Activated effector memory CD4-positive, alpha-beta T cell treated with anti-CD3 and anti-CD28 coated beads, Interleukin-2, amount 50 U/mL, for 16 hours (primary cell): ENCODE measurements at places on chromosomes 11 and 22.

DNA sequence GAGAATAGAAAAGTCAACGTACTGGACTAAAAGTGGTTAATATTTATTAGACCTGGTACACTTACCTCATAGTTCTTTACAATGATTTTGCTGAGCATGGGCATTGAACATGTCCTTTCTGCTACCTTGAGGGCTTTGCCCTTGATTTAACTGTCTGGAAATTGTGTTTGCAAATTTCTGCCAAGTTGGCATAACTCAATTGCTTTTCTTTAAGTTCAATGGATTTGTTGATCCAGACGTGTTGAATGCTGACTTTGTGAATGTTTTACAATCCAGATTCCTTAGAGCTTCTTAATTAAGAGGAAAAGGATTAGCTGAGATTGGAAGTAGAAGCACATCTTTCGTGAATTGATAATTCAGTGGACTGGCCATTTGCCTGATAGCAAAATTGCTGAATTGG lies 7.2 kb upstream of the OR4X2 start:
- no peak for DNase-seq

GRCh38 chr11:12075822-12076821 lies 34.3 kb upstream of the MICAL2 start:
- no peak for DNase-seq

DNA sequence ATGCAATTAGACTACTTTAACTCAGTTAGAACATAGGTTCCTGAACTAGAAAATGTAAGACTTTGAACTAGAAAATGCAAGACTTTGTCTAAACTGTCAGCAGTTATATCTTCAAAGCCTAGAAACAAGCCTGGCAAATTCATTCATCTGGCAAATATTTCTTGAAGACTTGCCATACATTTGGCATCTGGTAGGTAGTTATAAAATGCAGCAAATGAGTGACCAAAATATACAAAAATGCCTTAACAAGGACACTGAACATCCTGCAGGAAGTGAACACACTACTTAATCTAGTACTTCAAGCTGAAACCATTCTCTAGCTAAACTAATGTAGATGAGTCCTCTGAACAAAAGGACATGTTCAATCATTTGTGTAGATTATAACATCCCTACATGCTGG lies 84.7 kb upstream of the SCUBE2 start:
- no peak for DNase-seq

GRCh38 chr11:8871962-8872361 lies 39.0 kb upstream of the AKIP1 start:
- no peak for DNase-seq

DNA sequence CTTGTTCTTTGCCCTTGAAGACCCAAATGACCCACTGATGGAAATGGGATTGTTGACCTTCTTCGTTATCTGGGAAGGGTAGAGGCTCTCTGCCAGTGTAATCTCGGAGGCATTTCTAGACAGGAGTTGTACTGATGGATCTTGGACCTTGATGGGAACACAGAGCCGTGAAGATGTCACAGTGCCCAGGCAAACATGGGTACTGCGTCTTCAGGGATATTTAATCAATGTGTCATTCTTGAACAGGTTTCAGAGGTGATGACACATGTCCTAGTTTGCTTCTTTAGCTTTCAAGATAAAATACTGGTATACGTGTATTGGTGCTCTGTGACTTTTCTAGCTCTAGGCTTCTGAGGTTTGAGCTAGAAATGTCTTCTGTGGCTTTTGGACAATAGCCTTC lies 6.2 kb downstream of the LDLRAD3 start:
- no peak for DNase-seq

DNA sequence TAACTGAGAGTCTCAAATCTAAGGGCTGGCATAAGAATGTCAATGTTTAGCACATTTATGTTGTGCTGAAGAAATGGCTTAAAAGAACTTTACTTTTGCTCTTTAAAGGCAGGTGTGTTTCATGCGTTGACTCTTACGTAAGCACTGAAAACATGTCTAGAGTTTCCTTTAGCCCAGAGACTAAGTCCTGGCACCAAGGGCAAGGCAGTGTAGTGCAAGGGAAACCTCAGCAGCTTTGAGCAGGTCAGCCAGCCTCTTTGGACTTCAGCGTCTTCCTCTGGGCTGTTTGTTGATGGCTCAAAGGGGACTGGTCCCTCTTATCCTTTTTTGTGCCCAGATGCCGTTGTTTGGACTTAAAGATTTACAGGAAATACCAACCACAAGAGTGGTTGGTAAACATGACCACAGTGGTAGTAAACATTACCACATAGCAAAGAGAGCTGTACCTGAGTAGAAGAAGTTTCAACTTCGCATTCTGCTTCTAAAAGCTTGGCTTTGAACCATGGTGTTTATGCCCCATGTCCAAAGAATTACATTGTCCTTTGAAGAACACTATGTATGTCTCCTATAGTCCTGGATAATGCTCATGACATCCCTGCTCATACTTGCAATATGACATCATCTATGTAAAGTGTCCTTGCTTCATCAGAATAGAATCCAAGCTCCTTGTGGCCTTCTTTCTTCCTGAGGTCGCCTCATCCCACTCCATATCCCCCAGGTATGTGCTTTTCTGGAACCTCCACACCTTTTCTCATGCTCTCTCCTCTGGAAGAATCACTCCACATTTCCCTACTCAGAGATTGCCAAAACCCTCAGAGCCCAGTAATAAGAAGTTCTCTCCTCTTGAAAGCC lies 23.5 kb downstream of the TENM4 start:
- no peak for DNase-seq

DNA sequence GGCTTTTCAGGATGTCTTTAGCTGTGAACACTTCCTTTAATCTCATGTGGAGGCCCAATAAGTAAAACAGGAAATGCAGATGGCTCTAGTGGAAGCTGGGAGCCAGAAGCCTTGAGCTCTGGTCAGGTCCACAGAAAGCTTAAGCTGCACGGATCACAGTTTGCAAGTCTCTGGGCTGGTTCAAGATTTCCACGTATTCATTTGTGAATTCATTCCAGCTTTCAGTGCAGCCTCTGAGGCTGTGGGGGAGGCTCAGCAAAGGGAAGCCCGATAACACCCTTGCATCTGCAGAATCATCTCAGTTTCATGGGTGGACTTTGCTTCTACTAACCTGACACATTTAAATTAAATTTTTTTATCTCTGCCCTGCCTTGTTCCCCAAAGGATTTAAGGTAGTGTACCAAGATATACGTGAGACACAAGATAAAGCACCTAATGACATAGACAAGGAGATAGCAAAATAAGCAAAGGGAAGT lies 65.6 kb downstream of the ISX start:
- no peak for DNase-seq

GRCh38 chr11:64361659-64362058 lies 2.7 kb downstream of the RPS6KA4 start:
- DNase-seq = no peak

GRCh38 chr11:34214961-34215805 lies 109.8 kb downstream of the NAT10 start:
- DNase-seq = peak; percentile 90

DNA sequence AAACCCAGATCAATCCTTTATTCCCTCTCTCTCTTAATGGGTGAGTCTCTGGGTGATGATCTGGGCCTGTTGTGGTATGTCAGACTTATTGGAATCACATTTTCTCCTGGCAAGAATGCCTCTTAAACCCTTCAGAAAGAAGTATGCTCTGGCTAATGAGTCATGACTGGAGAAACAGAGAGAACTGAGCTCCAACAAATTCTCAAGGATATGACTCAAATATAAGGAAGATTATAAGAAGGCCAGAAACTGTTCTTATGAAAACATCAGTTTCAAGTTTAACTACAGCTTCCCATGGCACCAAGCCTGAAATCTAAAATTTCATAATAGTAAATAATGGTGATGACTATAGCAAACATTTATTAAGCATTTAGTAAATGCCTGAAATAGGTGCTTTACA lies 83.9 kb downstream of the OR5AK2 start:
- DNase-seq = no peak

- peak; percentile 82 for DNase-seq
Measured at GRCh38 chr11:46537537-46538295, 56.1 kb downstream of the AMBRA1 start.

GRCh38 chr22:37044634-37045625 lies 6.6 kb upstream of the KCTD17 start:
- DNase-seq = no peak

DNA sequence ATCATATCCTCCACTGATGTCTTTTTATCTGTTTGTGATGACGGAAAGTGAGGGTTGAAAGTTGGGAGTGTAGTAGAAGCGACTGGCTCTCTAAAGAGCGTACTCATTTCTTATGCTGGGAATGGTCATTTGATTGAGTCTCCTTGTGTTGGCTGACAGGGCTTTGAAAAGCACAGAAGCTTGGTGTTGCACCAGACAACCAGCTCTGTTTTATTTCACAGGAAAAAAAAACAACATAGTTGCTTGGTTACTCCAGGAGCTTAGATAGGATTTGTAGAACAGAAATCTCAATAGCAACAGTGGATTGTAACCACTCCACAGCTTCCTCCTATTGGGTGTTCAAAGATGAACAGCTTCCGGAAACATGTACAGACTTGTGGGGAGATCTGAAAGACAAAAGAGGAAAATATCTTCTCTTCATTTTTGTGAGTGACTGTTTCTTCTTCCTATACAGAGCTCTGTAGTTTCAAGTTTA lies 2.7 kb downstream of the RBM14 start:
- DNase-seq = no peak

DNA sequence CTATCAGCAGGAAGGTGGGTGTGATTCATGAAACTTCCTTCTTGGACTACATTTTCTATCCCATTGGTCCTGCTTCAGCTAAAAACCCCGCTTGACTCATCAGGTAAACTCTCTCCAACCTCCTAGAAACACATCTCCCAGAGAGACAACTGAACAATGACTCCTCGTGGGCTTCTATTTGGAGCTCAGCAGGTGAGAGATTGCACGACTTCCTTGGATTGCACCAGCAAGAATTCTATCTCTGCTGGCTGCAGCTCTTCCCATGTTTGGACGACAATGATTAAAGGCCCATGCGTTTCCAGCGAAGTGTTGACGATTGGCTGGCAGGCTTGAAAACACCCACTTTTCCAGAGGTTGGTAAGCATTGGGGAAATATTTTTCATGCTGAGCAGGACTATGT lies 216.1 kb upstream of the NTM start:
- no peak for DNase-seq

GRCh38 chr11:73270855-73271477 lies 1.2 kb upstream of the P2RY6 start:
- peak; percentile 30 for DNase-seq

GRCh38 chr11:36374726-36375125 lies 78.6 kb downstream of the PRR5L start:
- no peak for DNase-seq

DNA sequence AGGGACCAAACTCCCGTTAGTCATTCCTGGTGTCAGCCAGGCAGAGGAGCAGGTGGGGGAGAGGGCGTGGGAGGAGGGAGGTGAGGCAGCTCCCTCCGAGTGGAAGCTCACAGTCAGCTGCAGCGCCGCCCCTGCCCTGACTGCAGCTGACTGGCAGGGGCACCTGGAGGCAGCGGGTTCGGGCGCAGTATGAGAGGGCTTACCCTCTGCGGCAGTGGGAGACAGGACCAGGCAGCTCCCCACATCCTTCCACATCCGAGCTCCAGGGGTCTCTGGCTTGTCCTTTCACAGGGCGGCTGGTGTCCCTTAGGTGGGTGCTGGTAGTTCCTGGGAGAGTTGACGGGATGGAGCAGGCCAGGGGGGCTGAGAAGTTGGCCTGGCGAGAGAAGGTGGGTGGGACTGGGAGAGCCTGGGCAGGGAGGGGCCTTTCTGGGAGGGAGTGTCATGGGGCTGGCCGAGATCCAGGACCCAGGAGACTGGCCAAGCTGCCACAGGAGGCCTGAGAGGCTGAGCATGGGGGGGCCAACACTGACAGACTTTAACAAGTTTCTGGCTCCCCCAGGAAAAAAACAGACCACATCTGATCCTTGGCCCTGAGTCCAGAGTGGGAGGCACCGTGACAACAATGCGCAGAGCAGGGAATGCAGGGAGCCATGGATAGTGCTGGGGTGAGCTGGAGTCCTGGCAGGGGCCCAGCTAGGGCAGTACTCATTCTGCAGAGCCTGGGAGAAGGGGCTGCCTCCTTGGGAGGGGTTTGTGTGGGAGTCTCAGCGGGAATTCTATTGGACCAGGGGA lies 4.9 kb downstream of the ADORA2A start:
- no peak for DNase-seq

DNA sequence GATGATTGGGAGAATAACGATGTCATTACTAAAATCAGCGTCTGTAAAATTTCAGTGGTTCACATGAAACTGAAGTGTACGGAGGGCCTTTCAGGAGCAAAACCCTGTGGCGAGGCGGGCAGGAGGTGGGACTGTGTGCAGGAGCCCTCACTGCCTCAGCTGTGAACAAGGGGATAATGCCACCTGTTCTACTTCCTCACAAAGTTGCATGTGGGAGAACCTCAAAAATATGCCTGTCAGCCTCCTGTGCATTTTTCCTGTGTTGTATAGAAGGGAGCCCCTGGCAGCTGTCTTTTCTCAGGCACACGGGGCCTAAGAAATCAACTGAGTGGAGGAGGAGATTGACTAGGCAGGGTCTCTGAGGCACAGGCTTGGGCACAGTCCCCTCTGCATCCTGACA lies 43.0 kb upstream of the MYO18B start:
- DNase-seq = no peak

- no peak for DNase-seq
Measured at GRCh38 chr22:36164621-36165020, 4.1 kb upstream of the APOL3 start.

- no peak for DNase-seq
Measured at GRCh38 chr22:47300698-47301405, 538.4 kb downstream of the TBC1D22A start.

DNA sequence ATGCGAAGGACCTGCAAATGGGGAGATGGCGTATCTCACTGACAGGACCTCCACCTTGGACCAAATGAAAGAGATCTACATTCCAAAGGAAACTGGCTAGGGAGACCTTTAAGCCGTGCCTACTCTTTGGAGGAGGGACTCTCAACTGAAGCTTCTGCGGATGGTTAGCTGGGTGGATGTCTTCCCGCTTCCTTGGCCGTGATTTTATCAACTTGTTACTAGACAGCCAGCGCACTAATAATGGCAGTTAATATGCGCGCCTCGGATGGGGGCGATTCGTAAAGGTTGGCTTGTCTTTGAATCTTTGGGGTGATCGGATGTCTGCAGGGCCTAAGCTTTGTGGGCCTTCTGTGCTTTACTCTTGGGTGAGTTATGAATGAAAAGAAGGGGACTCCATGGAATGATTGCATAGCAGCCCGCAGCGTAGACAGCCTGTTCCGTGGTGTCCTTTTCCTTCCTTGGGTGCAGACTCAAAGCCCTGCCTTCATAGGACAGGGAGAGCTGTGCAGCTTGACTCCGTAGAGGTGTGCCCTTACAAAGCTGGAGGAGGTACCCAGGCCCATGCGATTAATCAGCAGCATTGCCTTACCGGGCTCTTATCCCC lies 1.5 kb downstream of the ZNRF3 start:
- no peak for DNase-seq

- no peak for DNase-seq
Measured at GRCh38 chr11:697811-698311, 2.2 kb downstream of the TMEM80 start.

- no peak for DNase-seq
Measured at GRCh38 chr22:35643991-35644390, 4.3 kb upstream of the APOL6 start.

GRCh38 chr22:42489000-42489399 lies 30.6 kb downstream of the RRP7A start:
- no peak for DNase-seq

DNA sequence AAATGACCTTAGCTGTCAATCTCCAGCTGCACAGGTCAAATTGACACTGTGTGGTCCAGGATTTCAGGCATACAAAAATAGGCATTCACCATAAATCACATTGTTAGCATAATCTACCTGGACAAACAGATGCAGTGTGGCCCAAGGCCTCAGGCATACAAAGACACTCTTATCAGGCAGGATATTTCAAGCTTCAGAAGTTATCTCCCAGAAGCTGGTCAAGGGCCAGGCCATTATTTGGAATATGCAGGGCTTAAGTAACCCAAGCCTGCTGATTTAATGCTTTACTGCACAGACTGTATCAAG lies 25.5 kb upstream of the HORMAD2 start:
- DNase-seq = no peak
